ENCODE measurements at places on chromosomes 5 and 9.
A peak's percentile ranks its signal among the peaks of the same experiment; 100 is the strongest.

GRCh38 chr9:130765137-130766020 is 69.7 kb upstream of the ABL1 start:
- no peak for DNase-seq

DNA sequence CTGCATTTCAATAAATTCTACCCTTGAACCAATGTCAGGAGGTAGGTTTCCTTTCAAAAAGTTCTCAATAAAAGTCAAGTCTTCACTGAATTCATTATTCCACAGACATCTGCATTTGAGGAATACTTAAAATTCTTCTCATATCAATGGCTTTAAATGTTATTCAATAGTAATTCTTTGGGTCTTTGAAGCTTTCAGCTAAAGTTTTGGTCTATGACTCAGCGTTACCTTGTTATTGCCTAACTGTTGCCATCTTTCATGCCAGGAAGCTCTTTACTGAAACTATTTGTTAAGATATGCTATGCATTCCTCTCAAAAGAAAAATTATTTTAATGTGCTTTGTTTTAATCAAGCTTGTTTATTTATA is 170.5 kb downstream of the NNT start:
- DNase-seq: peak; percentile 43

DNA sequence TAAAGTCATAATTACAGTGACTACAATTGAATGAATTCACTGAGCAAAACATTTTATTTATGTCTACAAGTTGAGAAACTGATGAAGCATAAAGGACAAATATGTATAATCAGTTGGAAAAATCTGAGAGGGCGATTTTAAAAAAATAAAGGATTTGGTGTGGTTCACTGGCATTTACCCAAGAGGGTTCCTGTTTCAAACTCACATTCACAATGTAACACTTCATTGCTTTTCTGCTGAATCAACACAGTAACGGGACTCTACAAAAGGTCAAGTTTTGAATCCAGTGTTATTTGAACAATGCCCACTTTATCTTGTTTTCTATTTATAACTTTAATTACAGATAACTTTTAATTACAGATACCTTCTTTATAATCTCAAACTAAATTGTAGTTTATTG is 138.6 kb downstream of the NUDT12 start:
- DNase-seq: no peak

GRCh38 chr9:84785792-84786547 is 116.4 kb downstream of the NTRK2 start:
- no peak for DNase-seq

- DNase-seq: no peak
Measured at GRCh38 chr5:166959766-166960165, 1331.7 kb upstream of the WWC1 start.

GRCh38 chr5:155957884-155958283 is 369.1 kb upstream of the SGCD start:
- DNase-seq: no peak

DNA sequence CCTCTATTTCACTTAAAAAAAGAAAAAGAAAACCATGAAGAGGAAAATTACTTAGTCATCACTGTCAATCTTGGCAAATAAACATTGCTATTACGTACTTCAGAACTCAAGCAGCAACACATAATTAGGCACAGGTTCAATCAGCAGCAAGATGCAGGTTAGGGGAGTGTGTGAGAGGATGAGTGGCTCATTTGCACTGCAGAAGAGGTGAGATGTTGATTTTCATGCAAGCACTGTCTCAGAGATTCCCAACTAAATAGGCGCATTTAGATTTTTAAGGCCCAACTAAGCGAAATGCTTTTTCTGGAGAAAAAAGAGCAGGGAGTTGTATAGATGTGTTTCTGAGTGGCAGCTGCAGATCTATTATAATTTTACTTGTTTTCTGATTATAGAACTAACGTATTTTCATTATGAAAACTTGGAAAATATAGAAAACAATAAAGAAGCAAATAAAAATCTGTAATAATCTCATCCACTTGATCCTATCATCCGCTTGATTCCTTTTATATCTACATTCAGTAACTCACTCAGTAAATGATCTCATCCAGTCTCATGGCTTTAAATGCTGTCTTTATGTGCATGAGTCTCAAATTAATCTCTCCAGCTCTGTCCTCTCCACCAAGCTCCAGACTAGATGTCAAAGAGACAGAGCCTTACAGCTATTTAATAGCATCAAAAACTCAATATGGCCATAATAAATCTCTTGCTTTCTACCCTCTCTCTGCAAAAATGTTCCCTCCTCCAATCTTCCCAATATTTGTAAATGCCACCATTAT is 162.5 kb downstream of the ZNF462 start:
- DNase-seq: no peak

DNA sequence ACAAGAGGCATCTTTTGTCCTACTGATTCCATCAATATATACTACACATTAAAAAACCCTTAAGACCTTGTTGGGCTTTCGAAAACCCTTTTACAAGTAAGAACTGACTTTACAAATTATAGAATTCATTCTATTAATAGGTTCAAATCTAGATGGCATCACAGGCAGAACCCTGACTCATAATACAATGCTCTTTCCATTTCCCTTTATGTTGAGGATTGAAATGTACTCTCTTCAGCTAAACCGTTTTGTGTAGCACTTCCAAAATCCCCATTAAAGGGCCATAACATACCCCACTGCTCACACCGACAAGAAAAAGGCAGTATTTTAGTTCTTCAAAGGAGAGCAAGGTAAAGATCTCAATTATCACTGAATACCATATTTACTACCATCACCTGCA is 11.2 kb downstream of the CSNK1A1 start:
- DNase-seq: no peak

GRCh38 chr5:2633992-2634391 is 117.5 kb downstream of the IRX2 start:
- DNase-seq: no peak

DNA sequence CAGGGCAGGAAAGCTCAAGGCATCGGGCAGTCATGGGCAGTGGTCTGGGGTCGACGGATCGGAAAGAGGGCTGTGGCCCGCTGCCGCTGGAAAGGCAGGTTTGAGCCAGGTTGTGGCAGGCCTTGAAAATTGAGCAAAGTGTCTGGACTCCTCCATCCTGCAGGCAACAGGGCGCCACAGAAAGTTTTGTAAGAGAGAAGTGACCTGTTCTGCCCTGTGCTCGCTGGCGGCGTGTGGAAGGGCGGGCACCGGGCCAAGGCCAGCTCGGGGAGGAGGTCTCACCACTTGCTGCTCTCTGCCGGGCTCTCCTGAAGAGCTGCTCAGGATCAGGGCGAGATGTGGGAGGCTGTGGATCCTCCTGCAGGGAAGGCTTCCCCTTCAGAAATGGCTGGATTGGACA is 41.4 kb upstream of the FAT2 start:
- no peak for DNase-seq

- no peak for DNase-seq
Measured at GRCh38 chr5:90174236-90174635, 235.3 kb downstream of the CETN3 start.

DNA sequence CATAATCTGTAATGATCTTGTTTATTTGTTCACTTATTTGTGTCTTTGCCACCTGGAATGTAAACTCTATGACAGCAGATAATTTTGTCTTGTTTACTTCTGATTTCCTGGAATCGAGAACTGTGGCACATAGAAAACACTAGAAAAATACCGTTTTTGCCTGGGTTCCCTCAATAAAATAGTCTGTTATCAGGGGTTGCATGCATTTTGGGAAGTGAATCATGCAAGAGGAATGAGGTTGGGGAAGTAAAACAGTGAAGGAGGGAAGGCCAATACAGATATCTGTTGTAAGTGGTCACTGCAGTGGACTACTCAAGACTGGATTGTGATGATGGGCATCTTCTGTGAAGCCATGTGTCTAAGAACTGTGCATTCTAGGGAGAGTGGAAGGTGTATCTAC is 45.2 kb upstream of the IL6ST start:
- no peak for DNase-seq

- DNase-seq: no peak
Measured at GRCh38 chr5:157613385-157614245, 38.0 kb upstream of the ADAM19 start.

DNA sequence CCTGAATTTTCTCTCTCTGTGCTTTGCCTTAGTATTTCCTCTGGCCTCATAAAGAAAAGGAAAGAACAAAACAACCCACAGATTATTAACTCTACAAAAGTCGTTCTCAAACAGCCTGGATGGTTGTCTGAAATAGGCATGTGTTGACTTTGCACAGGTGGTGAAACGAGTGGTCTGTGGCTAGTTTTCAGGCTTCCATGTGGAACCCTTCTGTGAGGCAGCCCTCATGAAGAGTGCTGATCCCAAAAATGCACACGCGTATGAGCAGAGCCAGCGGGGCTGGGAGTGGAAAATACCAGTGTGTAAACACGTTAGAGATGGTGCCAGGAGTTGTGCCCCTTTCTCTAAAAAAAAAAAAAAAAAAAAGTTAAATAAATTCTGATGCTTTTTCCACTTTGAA is 4.9 kb upstream of the PSAT1 start:
- DNase-seq: no peak

- DNase-seq: no peak
Measured at GRCh38 chr5:11507156-11507910, 396.9 kb downstream of the CTNND2 start.

- DNase-seq: no peak
Measured at GRCh38 chr9:137064027-137064879, 6.1 kb downstream of the SAPCD2 start.

DNA sequence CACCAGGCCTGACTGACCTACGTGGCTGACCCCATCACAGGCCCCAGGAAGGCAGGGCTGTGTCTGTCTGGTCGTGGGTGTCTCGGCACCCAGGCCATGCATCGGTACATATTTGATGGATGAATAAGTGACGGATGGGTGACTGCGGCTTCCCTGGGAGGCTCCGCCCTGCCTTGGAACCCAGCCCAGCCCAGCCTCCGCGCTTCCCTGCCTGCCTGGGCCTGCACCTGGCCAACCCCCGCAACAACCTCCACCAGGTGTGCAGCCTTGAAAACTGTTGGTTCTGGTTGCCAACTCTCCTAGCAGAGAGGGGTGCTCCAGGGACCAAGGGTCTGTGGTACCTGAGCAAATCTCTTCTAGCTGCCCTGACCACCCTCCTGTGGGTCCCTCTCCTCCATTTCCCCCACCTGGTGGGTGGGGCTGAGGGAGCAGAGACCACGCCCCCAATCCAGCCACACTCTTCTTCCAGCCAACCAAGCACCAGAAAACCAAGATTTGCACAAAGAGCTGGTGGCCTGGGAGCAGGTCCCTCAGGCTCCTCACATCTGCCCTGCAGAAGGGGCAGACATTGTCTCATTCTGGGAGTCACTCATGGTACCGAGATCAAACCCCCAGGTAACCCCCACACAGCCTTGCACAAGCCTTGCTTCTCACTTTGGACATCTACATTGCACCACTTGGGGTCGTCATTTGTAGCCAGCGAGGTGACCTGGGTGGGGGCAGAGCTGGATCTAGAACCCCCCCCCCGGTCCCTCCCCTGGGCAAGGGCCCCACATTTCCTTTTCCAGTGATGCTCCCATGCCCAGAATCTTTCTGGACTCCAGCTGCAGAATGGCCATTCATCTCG is 100.6 kb upstream of the IER5L start:
- DNase-seq: no peak

- no peak for DNase-seq
Measured at GRCh38 chr9:16653491-16654399, 216.7 kb downstream of the BNC2 start.

DNA sequence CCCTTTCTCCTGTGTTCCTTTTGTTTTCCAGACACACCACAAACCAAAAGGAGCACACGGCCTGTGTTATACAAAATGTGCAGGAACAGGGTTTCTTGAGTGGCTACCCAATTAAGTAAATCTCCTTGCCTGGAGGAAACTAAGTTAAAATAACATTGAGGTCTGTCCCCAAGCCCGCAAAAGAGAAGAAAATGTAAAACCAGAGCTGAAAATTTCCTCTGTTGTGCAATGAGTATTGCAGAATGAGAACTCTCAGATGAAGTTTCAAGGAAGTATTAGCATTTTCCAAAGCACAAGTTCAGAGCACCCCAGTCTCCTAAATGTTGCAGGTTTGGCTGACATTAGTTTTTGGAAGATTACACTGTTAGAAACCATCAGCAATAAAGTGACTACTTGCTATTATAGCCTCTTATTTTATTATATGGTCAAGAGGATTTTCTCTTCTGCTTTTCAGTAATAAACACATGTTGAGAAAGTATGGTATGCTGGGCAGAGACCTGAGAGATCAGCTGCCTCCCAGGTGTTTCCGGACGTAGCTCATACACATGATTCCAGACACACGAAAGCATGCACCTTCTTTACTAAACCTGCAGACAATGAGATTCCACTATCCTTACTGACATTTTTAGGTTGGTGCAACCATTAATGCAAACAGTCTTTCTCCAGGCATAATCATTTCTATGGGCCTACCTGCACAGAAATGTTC is 161.3 kb downstream of the SNCAIP start:
- DNase-seq: no peak

- DNase-seq: no peak
Measured at GRCh38 chr5:103211576-103212561, 46.7 kb upstream of the MACIR start.

- DNase-seq: peak; percentile 81
Measured at GRCh38 chr9:88746029-88746742, 211.2 kb downstream of the NXNL2 start.

GRCh38 chr9:83459830-83460229 is 78.4 kb downstream of the FRMD3 start:
- DNase-seq: no peak

DNA sequence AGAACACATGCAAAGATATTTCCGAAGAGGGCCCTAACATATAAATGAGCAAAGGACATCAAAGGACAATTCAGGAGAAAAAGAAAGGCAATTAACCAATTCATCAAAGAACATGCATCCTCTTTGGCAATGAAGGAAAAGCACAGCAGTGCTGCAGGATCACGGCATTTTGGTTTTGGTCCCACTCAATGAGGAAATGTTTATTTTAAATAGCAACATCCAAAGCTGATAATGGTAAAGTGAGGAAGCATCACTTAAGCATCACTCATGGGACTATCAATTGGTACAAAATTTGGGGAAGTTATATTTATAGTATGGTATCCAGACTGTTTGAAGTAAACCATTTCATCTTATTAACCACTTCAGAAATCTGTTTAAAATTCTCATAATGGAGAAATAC is 5.5 kb upstream of the CXCL14 start:
- no peak for DNase-seq

GRCh38 chr5:125484272-125484741 is 737.9 kb upstream of the ZNF608 start:
- DNase-seq: no peak

- DNase-seq: no peak
Measured at GRCh38 chr5:88322785-88323184, 54.1 kb upstream of the TMEM161B start.

- no peak for DNase-seq
Measured at GRCh38 chr5:151156507-151157420, 815 bp downstream of the ANXA6 start.

GRCh38 chr9:131810351-131811170 is 70.7 kb upstream of the RAPGEF1 start:
- no peak for DNase-seq
